Ammon's horn (tissue), 1 donor: ENCODE measurements at places on chromosomes 3 and 15.

GRCh38 chr3:71681224-71681668, 44.0 kb downstream of the EIF4E3 start:
- peak; percentile 88 for DNase-seq

GRCh38 chr3:57184526-57184925, 15.3 kb downstream of the HESX1 start:
- DNase-seq, result no peak

GRCh38 chr3:104126463-104126862, 1240.2 kb upstream of the ALCAM start:
- DNase-seq, result no peak

GRCh38 chr3:115552007-115552406, 71.3 kb upstream of the GAP43 start:
- DNase-seq, result no peak

DNA sequence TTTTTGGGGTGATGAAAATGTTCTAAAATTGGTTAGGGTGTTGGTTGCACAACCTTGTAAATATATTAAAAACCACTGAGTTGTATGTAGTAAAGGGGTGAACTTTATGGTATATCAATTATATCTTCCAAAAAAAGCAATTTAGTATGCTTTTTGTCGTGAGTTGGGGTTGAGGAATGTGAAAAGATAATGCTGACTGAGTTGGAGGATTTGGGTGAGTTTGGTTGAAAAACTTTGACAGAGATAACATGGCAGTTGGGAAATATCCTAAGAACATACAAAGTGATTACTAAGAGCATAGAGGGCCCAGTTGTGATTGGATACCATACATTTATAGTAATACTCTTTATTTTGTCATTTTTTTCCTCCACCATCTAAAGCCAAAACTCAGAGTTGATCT, 33.6 kb downstream of the HMG20A start:
- no peak for DNase-seq

GRCh38 chr3:66729687-66730393, 229.0 kb upstream of the LRIG1 start:
- no peak for DNase-seq

GRCh38 chr3:195462308-195462610, 19.4 kb upstream of the ACAP2 start:
- DNase-seq, result no peak

GRCh38 chr3:187913617-187914033, 168.4 kb upstream of the BCL6 start:
- DNase-seq, result no peak

- DNase-seq, result no peak
Observed at GRCh38 chr3:120147072-120147871, 53.0 kb upstream of the GSK3B start.

DNA sequence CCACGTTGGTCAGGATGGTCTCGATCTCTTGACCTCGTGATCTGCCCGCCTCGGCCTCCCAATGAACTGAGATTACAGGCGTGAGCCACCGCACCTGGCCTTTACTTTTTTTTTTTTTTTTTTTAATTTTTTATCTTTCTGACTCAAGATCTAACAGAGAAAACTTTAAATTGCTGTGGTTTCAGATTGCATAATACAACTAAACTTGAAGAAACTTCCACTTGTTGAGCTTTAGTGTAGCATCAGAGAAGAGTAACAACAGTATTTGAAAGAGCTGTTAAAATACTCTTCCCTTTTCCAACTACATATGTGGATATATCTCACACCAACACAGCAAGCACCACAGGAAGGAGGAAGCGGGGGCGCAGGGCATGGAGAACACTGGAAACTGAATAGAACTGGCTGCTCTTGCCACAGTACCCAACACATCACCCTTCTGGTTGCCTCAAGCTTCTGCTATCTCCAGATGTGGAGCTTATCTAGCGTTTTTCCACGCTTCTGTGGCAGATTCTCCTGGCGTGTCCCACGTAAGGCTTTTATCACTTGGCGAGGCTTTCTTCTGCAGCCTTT, 45.4 kb downstream of the MAP6D1 start:
- no peak for DNase-seq

DNA sequence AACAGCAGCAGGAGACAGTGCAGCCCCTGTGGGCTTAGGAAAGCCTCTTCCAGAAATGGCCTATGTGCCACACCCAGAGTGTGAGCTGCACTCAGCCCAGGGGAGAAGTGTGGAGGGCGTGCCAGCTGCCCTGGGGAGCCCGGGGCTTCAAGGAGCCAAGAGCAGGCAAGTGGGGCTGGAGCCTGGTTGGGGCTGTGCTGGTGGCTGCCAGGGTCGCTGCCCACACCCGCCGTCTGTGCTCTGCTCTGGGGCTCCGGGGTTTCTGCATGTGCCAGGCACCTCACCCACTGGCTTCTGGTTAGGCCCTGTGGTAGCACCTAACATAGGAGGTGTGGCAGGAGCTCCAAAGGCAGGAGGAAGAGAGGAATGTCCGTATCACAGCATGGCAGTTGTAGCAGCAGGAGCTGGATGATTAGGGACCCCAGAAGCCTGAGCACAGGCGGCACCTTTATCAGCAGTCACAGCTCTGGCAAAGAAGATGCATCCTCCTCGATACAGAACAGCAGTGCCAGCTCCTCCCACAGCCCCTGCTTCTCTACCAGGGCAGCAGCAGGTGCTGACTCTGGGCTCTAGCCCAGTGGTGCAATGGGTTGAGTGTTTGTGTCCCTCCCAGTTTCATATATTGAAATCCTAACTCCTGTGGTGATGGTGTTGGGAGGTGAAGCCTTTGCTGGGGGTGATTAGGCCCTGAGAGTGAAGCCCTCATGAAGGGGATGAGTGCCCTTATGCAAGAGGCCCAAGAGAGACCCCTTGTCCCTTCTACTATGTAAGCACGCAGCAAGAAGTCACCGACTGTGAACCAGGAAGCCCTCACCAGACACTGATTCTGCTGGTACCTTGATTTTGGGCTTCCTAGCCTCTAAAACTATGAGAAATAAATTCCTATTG, 70.0 kb upstream of the KLF13 start:
- no peak for DNase-seq

DNA sequence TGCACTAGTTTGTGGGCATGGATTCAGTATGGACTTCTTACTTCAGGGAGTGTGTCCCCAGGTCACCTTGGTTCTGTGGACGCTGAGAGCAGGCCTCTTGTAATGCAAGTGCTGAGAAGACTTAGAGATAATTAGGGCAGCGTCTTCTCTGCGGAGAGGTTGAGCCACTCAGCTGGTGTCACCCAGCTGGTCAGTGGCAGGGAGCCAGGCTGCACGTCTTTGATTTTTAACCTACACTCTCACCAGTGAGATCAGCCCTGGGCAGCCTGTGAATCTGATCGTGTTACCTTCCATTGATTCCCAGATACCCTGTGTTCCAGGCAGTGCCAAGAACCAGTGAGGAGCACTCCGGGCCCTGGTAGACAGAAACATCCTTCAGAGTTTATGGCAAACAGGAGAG, 92.6 kb downstream of the SLCO3A1 start:
- no peak for DNase-seq

- no peak for DNase-seq
Observed at GRCh38 chr3:32249184-32249782, 10.8 kb downstream of the CMTM8 start.

GRCh38 chr3:63230146-63230545, 48.0 kb upstream of the SYNPR start:
- DNase-seq, result no peak

DNA sequence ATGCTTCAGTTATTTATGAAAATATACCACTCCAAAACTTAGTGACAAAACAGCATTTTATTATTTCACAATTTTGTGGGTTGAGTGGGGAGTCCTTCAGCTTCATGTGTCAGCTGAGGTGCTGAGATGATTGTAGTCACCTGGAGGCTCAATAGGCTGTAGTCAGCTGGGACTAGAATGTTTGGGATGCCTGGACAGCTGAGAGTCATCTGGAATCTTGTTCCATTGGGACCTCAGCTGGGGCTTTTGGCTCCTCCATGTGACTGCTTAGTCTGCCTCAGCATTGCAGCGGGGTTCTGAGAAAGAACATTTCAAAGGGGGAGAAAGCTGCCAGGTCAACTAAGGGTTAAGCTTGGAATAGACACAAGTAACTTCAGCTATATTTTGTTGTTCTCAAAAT, 13.4 kb downstream of the STT3B start:
- no peak for DNase-seq

- no peak for DNase-seq
Observed at GRCh38 chr3:157820157-157820517, 286.1 kb downstream of the SHOX2 start.

GRCh38 chr3:177946497-177946896, 589.7 kb upstream of the KCNMB2 start:
- DNase-seq, result no peak

GRCh38 chr15:60643555-60643954, 164.6 kb upstream of the ICE2 start:
- peak; percentile 24 for DNase-seq

DNA sequence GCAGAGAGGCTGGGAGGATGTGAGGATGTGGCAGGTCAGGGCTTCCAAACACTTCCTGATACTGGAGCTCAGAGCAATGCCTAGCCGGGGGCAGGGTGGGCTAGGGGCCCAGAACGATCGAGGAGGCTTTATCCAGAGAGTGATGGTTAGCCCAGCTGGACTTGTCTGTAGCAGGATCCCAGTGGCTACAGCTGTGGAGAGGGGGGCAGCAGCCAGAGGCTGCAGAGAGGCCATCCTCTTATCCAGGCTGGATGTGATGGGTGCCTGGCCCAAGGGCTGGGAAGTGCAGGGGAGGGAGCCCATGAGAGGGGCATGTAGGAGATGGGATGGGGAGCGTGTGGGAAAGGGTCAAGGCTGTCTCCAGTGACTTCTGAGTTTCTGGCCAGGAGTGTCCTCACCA, 4.6 kb downstream of the PARP3 start:
- no peak for DNase-seq

- no peak for DNase-seq
Observed at GRCh38 chr3:49926117-49926728, 3.4 kb downstream of the MON1A start.

DNA sequence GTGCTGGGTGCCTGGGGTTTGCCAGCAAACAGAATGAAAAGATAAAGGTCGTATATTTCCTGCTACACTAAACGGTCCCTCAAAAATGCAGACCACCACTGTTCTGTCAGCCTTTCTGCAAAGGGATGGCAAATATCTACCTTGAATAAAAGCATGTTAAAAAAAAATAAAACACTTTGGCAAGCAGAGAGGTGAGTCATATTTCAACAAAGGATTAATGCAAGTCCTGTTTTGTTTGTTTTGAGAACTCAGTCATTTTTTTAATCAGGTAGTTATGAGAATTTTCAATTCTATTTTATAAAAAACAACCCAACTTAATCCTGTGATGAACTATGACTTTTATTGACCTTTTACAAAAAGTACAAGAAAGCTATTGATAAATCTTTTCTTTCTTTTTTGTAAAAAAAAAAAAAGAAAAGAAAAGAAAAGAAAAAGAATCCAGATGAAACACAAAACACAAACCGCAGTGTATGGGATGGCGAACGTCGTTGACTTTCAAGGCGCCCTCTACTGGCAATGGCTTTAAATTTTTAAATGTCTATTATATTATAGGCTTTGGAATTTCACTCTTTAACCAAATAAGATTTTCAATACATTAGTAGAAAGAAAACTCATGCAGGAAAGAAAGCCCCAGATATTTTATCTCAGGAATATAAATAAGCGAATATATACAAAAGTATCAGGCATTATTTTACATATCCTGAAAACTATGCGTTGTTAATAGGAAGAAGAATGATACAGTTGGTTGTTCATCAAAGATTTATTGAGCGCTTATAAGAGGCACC, 87.8 kb downstream of the NCEH1 start:
- peak; percentile 41 for DNase-seq

- no peak for DNase-seq
Observed at GRCh38 chr3:117660941-117661817, 951.6 kb downstream of the TUSC7 start.
